Stimulated activated CD4-positive, alpha-beta T cell treated with anti-CD3 and anti-CD28 coated beads, Interleukin-4, amount 100 ng/mL, for 1 hour (primary cell): ENCODE measurements at places on chromosomes 6 and 20.

GRCh38 chr6:44538807-44539201 is 151.3 kb downstream of the CDC5L start:
- DNase-seq = no peak

DNA sequence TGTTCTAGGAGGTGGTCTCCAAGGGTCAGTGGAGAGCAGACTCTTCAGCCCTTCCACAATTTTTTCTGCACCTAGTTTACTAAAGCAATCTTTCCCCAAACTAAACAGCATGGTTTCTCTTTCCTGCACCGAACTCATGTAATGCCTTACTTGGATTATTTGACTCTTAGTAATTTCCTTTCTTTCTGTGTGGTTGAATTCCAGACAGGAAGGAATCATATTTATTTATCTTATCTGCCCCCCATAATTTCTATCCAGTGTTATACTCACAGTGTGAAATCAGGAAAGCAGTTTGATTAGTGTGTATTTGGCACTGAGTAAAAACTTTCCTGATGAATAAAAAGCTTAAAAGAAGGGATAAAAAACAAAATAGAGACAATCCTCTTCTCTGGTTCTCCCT is 140.3 kb upstream of the STMND1 start:
- DNase-seq = no peak

- DNase-seq = no peak
Observed at GRCh38 chr6:119312441-119312840, 37.1 kb downstream of the MAN1A1 start.

DNA sequence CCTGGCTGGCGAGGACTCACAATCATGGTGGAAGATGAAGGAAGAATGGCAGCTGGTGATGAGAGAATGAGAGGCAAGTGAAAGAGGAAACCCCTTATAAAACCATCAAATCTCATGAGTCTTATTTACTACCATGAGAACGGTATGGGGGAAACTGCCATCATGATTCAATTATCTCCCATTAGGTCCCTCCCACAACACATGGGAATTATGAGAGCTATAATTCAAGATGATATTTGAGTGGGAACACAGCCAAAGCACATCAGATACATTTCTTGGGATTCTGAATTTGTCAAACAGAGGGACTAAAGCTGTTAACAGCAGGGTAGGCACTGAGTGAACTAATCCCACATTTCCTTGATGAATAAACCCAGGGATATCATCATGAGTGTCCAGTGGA is 116.2 kb upstream of the PLCB4 start:
- DNase-seq = no peak

GRCh38 chr6:39300739-39301138 is 13.5 kb downstream of the KCNK17 start:
- no peak for DNase-seq

DNA sequence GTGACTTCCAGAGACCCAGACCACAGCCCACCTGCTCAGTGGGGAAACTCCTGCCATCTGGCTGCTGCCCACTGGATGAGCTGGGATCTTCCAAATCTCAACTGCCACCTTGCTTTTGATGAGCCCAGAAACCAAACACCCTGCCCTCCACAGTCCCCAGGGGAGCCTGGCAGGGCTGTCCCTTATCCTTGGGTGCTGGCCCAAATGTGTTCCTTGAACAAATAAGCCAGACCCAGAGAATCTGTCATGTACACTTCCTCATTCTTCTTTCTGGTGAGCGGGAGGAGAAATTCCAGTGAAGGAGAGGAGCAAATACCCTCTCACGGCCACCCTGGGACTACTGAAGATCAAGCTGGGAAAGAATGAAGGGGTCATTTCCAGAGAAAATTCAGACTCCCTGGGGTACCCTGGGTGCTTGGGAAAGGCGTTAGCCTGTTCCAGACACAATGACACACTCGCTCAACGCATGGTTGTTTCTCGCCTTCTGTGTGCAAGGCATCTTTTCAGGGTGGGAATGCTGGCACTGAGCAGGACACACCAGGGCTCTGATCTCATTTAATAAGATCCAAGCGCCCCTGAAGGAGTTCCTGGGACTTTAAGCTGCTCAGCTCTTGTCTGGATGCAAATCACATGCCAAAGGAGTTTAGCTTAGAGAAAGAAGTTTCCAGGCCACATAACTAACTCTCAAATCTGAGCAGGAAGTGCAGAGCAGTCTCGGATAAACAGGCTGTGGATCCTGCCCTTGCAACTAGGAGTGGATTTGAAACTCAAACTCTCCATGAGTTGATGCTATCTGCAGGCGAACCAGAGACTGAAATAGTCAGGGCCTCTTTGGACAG is 38.5 kb downstream of the PXDC1 start:
- DNase-seq = no peak

DNA sequence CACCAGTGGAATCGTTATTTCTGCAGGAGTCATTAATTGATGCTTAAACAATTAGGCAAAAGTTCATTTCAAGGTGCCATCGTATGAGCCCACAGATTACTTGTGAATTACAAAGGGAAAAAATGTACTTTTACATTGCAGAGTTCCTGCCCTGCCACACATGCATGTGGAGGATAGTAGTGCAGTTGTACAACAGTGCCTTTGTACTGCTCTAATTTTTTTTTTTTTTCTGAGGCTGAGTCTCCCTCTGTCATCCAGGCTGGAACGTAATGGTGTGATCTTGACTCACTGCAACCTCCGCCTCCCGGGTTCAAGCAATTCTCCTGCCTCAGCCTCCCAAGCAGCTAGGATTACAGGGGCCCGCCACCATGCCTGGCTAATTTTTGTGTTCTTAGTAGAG is 26.0 kb upstream of the SYNJ2 start:
- DNase-seq = no peak

GRCh38 chr6:37020381-37020780 is 14.9 kb downstream of the FGD2 start:
- no peak for DNase-seq

- DNase-seq = no peak
Observed at GRCh38 chr6:101114703-101115102, 233.6 kb upstream of the ASCC3 start.

GRCh38 chr6:37556881-37557644 is 57.4 kb upstream of the CCDC167 start:
- no peak for DNase-seq

DNA sequence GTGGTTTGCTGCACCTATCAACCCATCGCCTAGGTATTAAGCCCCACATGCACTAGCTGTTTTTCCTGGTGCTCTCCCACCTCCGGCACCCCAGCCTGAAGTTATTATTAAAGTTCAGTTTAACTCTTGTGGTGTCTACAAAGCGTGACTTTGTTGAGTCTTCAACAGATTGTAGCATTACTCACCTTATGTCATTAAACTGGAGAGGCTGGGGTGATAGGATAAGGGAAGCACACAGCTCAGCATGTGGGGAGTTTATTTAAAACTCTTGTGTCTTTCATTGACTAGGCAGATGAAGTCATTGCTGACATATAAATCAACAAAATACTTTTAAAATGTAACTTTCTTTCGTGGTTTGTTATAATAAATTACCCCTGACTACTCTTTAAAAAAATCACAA is 84.7 kb upstream of the GCM1 start:
- no peak for DNase-seq

DNA sequence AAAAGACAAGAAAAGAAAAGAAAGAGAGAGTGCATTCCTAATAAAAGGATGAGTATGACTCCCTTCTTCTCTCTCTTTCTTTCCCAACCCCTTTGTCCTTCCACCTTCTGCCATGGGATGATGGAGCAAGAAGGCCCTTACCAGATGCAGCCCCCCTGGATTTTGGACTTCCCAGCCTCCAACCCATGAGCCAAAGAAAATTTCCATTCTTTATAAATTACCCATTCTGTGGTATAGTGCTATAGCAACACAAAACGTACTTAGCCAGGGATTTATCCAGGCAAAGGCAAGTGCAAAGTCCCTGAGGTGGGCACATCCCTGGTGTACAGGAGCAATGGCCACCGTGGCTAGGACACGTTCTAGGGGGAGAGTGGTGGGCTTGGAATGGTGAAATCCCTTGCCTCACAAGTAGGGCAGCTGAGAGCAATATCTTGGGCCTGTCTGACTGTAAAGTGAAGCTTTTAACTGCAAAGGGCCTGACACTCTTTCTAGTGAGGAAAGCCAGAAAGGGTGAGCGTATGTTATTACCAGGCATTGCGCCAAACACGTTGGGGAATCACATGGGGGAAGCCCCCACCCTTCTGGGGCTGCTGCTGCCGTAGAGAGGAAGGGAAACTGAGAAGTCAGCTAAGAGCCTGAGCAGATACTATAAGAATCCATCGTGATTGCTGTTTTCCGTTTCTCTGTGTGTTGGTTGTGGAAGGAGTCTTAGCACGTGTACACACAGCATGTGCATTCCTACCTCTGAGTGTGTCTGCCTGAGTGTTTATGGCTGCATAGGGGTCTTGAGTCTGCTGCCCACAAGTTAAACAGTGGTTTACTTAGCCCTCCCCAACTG is 50.7 kb upstream of the SIRPA start:
- DNase-seq = peak; percentile 22

- peak; percentile 44 for DNase-seq
Observed at GRCh38 chr20:44990425-44990824, 24.1 kb downstream of the STK4 start.

DNA sequence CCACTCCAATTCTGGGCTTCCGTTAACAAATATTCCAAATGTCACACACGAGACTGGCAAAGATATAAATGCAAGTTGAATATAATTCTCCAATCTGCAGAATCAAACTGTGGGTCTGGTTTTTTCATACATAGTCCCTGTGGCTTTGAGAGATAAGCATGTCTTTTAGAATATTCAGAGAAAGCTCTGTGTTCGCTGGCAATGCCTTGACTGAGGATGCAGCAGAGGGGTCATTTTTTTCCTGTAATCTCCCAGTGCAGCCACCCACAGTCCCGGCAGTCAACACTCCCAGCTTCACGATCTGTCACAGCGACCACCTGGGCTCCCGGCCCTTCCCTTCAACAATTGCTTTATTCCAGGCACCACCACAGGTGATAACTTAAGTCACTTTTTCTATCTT is 30.5 kb downstream of the MUC22 start:
- DNase-seq = no peak

DNA sequence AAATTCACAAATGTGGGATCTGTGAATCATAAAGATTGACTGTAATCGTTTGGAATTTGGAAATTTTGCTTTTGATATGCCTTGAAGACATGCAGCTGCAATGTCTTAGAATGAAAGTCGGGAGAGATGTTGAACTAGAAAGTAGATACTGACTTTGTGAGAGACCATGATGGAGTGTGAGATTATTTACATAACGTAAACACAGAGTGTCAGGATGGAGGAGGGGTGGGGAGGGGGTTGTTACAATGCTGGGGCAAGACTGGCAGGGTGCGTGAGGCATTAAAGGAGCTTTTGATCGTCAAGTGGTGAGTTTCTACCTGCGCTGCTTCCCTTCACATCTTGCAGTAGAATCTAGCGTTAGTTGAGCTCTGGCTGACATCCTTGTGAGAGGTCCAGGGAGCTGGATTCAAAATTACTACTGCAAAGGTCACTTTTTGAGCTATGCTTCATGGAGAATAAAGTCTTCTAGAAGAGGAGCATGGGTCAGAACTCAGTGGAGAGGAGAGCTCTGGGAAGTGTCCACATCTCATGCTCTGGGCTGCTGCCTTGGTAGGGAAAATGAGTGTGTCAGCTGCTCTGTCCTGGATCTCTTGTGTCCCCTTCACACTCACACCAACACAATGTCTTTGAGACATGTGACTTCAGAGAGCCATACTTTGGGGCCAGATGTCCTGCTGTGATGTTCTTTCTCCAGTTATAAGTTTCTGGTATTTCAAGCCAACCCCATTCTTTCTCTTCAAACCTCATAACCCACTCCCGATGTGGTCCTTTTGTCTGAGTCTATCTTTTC is 105.2 kb upstream of the CITED2 start:
- DNase-seq = no peak

DNA sequence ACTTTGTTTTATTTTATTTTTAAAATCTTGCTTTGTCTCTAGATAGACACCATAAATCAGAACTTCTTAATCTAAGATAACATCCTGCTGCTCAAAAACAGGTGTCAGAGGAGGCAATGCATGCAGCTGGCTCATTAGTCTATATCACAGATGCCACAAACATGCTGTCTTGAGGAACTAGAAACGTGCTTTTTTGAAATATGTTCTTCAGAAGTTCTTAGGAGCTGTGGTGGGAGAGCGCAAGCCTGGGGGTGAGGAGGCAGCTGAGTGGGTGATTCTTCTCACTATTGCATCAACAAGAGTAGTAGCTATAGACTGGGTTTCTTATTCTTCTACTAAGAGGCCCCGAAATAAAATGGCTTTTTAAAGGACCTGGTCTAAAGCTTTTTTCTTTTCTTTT is 23.4 kb downstream of the IL22RA2 start:
- DNase-seq = no peak
